ENCODE measurements at places on chromosomes 12 and 14.
A peak's percentile ranks its signal among the peaks of the same experiment; 100 is the strongest.

- DNase-seq = no peak
Observed at GRCh38 chr12:1130164-1130563, 139.1 kb downstream of the ERC1 start.

DNA sequence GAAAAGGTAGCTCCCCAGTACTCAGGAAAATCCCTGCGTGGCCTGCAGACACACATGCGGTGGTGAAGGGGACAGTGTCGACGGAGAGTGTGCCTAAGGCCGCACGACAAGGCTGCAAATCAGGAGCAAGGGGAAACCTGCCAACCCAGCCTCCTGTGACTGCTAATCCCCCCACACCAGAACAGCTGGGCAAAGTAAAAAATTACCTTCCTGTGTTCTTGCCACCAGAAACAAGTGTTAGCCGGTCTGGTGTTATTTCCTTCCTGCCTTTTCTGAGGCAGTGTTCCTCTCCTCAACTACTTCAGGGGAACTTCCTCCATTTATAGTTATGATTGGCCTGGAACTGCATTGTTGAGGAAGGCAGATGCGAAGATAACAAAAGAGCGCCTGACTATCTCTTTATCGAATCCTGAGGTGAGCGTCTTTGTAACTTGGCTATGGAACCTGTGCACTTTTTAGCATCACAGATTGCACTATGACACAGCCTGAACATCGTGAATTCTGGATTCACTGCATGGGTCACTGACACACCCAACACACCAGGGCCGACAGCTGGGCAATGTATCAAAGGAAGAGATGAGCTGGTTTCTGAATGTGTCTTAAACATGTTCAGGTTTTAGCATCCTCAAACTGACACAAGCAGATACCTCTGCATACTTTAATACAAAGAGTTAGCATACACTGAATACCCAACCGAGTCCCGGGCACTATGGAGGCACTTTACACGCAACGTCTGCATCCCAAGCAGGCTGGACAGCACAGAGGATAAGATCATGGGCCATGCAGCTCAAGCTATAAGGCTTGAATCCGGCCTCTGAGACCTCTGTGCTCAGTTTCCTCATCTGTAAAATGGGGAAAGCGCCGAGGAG is 28.9 kb downstream of the SLC15A4 start:
- DNase-seq = no peak

DNA sequence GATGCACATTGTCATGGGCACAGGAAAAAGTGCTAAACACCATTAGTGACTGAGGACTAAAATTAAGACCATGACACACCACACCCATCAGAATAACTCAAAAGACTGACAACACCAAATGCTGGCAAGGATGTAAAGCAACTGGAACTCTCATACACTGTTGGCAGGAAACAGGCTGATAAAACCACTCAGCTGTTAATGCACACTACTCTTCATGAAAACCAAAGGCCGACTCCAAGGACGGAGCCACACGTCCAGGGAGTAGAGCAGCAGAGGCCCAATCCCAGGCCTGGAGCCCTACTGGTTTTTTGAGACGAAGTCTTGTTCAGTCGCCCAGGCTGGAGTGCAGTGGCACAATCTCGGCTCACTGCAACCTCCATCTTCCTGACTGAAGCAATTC is 6.4 kb downstream of the RAD52 start:
- no peak for DNase-seq

- no peak for DNase-seq
Observed at GRCh38 chr12:54172168-54172567, 16.6 kb downstream of the SMUG1 start.

DNA sequence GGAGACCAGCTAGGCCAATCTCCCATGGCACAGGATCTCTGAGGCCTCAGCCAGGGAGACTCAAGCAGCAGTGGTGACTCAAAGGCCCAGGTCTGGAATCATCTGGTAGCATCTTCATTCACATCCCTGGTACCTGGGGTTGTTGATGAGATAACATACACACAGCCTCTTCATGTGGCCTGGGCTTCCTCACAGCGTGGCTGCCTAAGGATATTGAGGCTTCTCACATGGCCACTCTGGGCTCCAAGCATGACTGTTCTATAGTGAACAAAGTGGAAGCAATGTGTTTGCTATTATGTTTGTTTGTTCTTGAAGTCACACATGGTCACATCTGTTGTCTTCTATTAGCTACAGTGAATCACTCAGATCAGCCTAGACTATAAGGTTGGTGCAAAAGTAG is 584.1 kb downstream of the VRK1 start:
- DNase-seq = no peak

GRCh38 chr12:77847680-77848431 is 17.2 kb downstream of the NAV3 start:
- DNase-seq = no peak

DNA sequence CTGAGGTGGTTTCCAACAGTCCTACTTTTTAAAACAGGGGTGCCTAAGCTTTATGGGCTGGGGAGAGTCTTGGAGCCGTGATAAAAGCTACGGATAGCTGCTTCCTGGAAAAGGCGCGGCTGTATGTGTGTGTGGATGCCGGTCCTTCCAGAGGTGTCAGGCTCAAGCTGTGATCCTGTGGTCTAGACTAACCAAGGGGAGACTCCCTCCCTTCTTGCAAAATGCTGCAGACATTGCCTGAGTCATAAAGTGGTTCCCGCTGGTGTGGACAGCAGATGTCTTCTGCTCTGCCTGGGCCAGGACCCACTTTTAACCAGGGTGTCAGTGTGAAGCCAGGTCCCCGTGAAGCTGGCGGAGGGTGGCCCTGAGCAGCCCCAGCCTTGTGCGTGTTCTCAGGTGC is 37.8 kb downstream of the CCDC92 start:
- no peak for DNase-seq

DNA sequence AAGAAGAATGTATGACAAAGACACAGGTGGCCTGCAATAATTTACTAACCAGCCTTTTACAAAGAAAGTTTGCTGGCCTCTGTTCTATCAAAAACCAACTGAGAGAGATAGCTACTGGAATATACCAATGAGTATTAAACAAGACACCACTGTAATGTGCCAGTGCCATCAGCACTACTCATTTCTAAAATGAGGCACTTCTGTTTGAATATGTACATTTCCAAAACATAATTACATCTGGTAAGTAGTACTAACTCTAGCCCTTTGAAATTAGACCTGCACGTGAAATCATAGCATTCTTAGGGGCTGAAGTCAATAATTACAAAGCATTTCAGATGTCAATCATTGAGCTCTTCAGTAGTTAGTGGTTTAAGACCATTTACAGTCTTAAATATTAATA is 6.9 kb upstream of the SYCP3 start:
- DNase-seq = no peak

DNA sequence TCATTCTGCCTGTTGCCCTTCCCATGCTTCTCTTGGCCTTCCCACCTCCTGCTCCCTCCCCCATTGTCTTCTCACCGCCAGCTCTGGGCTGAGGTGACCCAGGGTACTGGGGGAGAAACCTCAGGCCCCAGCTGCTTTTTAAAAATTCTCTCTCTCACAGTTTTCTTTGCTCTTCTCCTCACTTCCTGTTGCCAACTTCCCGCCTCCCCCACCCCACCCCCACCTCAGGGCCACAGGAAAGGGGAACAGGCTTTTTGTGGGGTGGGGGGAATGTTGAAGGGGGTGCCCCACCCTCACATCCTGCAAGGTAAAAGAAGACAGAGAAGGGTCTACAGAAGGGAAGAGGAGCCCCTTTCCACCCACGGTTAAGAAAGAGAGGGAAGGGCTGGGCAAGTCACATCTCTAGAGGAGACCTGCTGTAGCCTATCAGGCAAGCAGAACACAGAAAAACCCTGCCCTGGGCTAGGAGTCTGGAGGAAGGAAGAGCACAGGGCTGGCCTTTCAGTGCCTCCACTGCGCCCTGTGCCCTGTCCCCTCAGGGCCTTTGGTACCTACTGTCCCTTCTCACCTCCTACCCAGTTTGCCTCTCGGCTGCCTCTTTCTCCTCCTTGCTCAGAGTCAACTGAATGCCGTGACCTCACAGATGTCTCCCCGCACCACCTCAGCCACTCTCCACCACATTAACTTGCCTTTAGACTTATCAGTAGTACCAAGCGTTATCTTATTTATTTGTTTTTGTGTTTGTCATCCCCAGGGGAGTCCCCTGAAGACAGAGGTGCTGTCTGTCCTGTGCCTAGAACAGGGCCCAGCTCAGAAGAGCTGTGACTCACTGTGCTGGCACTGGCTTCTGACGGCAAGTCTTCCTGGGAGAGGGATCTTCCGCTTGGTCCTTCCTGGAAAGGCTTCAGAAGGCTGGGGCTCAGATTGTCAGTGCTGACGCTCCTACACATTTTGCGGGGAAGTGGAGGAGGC is 1.7 kb downstream of the ARHGAP9 start:
- DNase-seq = no peak

- no peak for DNase-seq
Observed at GRCh38 chr12:121202407-121203355, 7.2 kb upstream of the P2RX4 start.

GRCh38 chr14:98543074-98543473 is 728.9 kb downstream of the BCL11B start:
- DNase-seq = no peak

- DNase-seq = no peak
Observed at GRCh38 chr14:44404036-44404435, 103.0 kb downstream of the FSCB start.

- DNase-seq = no peak
Observed at GRCh38 chr14:75258079-75258802, 20.4 kb upstream of the FOS start.

- no peak for DNase-seq
Observed at GRCh38 chr14:65415613-65416012, 3.1 kb downstream of the FUT8 start.

DNA sequence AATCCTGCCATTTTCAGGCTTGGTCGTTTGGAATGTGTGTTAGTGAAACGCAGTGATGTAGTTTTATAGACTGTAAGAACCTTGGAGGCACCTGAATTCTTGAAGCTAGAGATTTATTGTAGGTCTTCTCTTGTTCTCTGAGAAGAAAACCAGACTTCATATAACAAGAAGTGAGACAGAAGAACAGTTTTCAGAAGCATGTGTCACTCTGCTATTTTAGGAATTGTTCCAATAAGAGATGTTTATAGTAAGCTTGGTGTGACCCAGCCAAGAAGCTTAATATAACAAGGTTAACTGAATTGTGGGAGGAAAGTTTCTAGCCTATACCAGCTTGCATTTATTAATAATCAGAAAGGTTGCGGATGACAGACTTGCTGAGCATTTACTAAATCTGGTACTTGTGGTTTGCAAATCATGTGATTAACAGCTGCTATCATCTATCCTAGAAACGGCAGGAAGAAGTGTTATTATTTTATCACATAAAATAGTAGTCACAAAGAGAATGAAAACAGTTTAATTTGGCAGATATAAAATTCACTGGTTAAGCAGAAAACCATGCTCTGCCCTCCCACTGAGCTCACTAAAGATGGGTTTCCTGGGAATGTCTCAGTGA is 49.2 kb upstream of the BCAT1 start:
- DNase-seq = no peak

DNA sequence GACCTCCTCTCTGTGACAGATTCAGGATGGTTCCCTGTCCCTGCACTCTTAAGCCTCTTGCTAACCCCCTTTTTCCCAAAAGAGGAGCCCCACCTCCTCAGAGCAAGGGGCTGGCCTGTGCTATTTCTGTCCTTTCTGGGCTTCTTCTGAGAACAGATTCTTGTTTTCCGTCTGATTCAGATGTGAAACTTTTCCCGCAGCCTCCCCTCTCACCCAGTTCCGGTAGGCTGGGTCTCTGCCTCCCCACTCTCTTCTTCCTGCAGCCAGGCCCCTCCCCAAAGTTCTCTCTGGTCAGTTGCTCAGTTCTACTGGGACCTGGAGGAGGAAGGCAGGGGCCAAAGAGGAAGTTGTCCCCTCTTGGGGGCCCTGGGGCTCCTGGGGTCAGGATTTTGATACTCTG is 11.8 kb downstream of the PDE1B start:
- DNase-seq = no peak

- DNase-seq = no peak
Observed at GRCh38 chr14:93306812-93307211, 26.0 kb downstream of the BTBD7 start.

GRCh38 chr12:31004666-31005065 is 69.0 kb upstream of the DDX11 start:
- DNase-seq = no peak

DNA sequence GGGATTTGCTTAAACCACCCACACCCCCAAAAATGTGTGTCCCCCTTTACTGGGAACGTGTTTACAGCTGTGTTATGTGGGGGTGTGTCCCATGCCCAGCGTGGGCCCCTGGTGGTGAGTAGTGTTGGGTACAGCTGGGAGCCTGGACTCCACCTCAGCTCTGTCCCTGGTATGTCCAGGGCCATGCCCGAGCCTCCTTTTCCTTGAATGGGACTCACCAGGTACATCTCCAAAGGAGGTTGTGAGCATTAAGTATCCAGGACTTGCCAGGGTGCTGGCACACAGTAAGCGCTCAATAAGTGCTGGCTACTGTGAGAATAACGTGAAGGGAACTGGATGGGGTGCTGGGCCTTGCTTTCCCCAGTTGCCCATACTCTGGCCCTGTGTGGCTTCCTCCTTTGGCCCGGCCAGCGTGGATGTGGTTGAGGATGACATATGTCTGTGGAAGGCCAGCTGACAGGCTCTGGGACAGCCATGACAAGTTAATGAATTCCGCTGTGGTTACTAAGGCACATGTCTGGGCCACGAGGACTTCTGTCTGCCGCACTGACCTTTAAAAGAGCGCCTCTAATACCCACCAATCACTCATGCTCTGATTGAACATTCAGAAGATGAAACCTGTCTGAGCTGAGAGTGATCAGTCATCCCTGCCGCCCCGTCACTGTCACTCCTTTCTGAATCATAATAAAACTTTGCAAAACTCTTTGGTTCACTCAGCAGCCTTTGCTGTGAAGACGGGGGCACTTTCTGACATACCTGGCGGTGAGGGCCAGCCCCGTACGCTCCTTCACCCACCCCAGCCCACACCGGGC is 74.7 kb downstream of the DIO3 start:
- DNase-seq = peak; percentile 3

GRCh38 chr12:80717856-80718255 is 1.1 kb downstream of the MYF5 start:
- DNase-seq = no peak

DNA sequence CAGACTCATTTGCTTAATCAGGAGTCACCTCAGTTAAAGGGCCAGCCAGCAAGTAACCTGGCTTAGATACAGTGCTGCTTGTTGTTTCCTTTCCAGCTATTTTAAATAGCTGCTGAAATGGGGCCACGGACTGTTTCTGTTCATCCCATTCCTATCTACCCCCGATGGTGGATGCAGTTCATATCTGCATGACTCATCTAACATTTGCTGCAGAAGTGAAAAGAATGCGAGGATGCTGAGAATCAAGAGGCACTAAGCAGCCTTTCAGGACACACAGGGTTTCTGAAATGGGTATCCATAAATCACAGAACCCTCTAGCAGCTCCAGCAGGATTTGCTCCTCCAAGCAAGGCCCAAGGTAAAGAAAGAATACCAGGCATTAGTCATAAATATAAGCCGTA is 60.2 kb upstream of the RTRAF start:
- no peak for DNase-seq

GRCh38 chr14:75991753-75992152 is 6.2 kb downstream of the IFT43 start:
- DNase-seq = no peak
